Ovary (tissue), 10 donors: ENCODE measurements at places on chromosomes 3 and 15. TPM values are rescaled to one million over a fixed set of nuclear protein-coding genes. Genes with fewer than 3 reads are reported as not detected.

GRCh38 chr15:84929795-84930603, 45.5 kb downstream of the SLC28A1 start:
- no peak for DNase-seq

DNA sequence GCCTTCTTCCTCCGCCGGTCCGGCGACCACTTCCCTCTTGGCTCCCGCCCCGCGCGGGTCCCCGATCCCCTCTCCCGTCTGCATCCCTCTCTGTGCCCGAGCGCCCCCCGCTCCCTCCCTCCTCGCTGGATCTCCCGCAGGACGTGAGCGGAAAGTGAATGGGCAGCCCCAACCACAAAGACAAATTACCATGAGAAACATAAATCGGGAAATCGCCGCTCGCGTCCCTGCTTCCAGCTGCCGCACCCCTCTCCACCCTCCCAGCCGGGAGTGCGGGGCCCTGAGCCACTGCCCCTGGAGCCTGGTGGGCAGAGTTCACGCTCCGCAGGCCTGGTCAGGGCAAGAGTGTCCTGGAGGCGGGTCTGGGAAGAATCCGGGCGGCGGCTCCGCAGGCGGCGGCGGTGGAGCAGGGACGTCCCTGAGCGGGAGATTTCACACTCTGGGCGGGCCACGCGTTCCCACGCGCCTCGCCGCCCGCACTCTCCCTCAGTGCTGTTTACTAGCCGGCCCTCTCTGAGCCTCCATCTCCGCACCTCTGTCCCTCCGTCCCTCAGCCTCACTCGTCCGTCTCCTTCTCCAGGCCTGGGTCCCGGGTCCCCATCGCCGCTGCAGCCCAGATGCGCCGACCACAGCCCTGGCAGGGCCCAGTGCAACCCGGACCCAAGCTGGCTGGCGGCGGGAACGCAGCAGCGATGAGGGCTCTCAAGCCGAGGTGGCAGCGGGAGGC, 835 bp downstream of the SEMA5B start:
- DNase-seq: peak; percentile 33

Gene GP9
- not detected for polyA plus RNA-seq

Gene INTS14
- 38.0 TPM for polyA plus RNA-seq

Gene LINGO1
- polyA plus RNA-seq: 2.4 TPM

DNA sequence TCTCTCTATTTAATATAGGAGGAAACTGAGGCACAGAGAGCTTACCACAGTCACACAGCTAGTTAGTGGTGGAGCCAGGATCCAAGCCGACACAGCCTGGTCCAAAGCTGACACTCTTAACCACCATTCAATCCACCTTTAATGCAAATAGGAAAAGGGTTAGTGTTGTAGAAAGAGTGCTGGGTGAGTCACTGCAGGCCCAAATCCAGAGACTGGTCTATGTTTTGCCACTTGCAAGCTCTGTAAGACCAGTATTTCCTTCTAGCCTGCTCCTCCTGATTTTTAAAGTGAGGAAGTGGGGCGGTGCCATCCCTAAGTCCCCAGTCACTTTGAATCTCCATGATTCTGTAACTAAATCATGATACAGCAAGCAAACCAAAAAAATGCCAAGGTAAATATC, 111.0 kb downstream of the MECOM start:
- no peak for DNase-seq

DNA sequence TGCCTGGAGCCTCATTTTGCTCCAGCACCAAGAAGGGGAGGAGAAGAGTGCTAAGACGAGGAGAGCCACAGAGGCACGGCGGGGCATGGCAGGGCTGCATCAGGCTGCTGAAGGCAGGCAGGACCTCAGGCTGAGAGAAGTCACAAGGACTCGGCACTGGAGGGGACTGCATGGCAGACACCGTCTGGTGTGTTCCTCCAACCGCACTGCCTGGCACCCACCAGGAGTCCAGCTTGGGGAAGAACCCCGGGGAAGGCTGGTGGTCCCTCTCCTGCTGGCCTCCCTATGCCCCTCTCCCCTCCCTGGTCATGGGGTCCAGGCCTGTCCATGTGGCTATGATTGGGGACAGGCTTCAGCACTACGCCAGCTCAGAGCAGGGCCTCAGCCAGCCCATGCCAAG, 153.2 kb upstream of the MEF2A start:
- DNase-seq: no peak

GRCh38 chr3:154901278-154901677, 178.8 kb upstream of the MME start:
- DNase-seq: no peak

Gene GRK7
- not detected for polyA plus RNA-seq

- no peak for DNase-seq
Measured at GRCh38 chr3:61922118-61922517, 360.7 kb downstream of the PTPRG start.

- no peak for DNase-seq
Measured at GRCh38 chr3:159904911-159905310, 83.7 kb upstream of the IL12A start.

- DNase-seq: no peak
Measured at GRCh38 chr15:66614951-66615760, 49.4 kb upstream of the LCTL start.

DNA sequence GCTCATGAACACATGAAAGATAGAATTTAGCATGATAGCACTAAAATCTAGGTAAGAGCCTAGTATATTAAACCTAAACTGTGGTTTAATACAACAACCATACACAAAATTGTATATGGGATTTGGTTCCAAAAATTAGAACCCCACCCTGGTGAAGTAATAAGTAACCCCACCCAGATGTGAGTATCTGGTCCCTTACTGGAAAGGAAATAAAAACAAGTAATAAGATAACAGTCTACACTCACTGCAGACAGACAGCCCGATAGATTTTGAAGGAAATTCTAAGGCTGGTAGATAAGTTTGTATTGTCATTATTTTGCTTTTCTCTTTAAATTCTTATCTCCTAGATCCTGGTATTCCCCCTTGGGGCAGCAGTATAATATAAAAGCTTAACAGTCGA, 184.9 kb downstream of the ZBTB20 start:
- DNase-seq: no peak

- no peak for DNase-seq
Measured at GRCh38 chr3:25029820-25030219, 398.2 kb upstream of the RARB start.

Gene SPTSSB
- polyA plus RNA-seq: 2.5 TPM

GRCh38 chr3:100782348-100782747, 73.1 kb downstream of the TFG start:
- DNase-seq: no peak

Gene TBCCD1
- 11.1 TPM for polyA plus RNA-seq

DNA sequence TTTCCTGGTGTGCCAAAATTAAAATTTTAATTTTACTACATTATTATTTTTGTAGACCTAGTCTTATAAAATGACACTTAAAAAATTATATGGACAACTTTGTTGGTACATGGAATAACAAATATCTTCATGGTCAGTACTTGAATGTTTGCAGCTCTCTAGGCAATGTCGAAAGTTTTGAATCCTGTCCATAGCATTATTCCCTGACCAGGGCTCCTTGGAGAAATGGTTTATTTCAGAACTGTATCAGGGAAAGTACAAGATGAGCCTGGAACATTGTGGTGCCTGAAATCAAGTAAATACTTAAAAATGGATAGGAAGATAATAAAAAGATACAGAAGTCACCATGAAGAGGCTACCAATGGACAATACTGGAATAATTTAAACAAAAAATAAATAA, 47.6 kb downstream of the ALDH1A2 start:
- DNase-seq: no peak

- DNase-seq: no peak
Measured at GRCh38 chr15:52862677-52863076, 72.5 kb upstream of the ONECUT1 start.

DNA sequence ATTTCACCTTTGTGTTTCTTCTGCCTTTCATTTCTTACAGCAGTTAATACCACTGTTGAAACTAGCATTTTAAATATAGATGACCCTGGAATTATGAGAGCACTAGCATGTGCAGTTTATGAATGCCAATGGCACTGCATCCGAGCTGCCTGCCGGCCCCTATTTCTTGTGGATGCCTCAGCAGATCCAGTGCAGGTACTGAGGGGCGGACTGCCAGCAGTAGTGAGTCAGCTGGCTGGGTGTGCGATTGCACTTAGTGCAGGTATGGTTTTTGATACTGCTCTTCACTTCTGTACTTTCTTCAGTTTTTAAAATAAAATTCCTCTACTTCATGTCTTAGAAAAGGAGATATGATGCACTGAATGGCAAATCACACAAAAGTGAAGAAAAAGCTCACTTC, 453.0 kb downstream of the DIPK2A start:
- no peak for DNase-seq

DNA sequence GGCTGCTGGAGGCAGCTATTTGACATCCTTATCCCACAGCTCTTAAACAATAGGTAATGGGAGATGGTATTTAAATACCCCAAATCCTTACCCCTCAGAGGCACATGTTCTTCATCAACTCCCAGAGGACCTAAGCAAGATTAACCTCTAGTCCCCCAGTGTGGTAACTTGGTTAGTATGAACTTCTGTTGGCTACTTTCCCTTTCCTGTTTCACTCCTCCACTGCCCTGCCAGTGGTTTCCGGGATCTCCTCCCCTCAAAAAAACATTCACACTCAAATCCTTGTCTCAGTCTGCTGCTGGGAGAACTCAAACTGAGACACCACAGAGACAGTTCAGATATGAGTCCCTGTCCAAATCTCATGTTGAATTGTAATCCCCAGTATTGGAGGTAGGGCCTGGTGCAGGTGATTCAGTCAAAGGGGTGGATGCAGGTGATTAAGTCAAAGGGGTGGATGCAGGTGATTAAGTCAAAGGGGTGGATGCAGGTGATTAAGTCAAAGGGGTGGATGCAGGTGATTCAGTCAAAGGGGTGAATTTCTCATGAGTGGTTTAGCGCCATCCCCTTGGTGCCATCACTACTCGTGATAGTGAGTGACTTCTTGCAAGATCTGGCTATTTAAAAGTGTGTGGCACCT, 335.0 kb upstream of the CTNNB1 start:
- DNase-seq: no peak

DNA sequence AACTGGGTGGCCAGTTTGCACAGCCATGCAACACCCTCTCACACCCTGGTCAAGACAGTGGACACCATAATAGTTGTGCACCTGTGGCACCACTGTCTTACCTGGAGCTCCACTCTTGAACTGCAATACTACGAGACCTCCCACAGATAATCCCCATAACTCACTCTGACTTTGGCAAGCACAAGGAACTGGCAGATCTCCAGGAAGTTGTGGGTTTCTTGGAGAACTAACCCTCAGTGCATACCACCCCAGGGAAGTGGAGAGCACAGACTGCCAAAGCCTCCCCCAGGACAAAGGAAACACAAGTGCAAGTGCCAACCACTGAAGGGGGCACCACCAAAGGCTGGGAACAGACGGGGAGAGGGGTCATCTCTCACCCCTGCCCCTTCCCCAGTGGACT, 318.6 kb downstream of the SUCLG2 start:
- DNase-seq: no peak

DNA sequence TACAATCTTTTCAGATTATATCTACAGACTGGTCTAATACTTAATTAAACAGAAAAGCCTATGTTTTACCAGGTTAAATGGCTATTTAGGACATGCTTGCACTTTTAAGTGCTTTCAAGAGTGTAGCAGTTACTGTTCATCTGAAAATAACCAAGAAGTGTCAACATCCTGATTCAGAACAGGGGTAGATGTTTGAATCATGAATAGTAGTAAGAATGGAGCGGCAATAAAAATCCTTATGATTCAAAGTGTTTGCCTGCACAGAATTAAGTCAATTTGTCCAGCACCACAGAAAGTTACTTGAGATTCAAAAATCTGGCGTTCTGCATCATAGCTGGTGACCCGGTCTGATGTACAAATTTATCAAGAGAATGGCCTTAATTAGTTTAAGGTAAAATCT, 48.3 kb downstream of the GREM1 start:
- DNase-seq: no peak

DNA sequence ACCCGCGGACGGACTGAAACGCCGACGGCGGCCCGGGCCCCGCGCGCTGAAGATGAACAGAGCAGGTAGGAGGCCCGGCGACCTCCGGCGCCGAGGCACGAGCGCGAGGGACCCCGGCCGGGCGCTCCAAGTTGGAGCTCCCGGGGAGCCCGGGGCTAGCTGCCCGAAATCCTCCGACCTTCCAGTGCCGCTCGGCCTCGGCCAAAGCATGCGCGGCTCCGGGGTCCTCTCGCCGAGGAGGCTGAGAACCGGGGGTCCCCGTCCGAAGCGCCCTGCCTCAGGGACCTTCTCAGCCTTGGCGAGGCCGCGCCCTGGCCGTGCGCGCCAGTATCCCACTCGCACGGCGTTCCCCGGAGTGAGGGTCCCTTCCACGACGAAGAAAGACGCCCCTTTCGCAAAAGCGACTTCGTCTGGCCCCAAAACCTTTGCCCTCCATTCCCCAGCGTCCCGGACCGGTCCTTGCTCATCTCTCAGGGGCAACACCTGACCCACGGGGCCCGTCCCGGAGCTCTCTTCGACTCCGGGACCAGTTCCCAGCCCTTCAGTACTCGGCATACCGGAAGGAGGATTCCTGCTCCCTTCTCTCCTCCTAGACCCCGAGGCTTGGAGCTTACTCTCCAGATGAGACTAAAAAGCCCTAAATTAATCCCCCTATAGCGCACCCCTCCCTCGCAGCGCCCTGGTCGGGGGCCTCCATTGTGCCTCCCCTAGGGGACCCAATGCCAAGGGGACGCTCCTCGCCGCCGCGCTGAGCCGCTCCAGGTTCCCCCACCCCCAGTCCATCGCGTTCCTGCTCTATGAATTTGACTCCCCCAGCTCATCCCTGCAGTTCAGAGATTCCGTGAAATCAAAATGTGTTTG, 7.7 kb upstream of the FGD5 start:
- DNase-seq: peak; percentile 40

Gene GOLGA8G
- polyA plus RNA-seq: not detected

DNA sequence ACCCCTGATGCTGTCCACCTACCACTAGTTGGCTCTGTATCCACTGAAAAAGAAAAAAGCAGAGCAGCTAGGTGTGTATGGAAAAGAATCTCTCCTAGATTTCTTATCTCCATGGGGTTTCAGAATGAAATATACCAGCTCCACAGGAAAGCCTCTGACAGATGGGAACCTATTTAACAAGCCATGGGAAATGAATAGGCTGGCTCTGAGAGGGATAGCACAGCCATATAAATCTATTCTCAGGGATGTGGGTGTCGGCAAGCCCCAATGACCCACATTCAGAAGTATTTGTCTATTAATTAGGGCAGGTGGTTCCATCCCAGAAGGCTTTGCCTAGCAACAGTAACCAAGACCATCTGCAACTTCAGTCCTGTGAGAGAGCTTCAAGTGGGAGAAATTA, 694.1 kb downstream of the AGBL1 start:
- no peak for DNase-seq

Gene ACTC1
- polyA plus RNA-seq: 2.7 TPM
